ENCODE measurements at places on chromosomes 5 and 9. TPM values are rescaled to one million over a fixed set of nuclear protein-coding genes. Genes with fewer than 3 reads are reported as not detected.
A peak's percentile ranks its signal among the peaks of the same experiment; 100 is the strongest.

DNA sequence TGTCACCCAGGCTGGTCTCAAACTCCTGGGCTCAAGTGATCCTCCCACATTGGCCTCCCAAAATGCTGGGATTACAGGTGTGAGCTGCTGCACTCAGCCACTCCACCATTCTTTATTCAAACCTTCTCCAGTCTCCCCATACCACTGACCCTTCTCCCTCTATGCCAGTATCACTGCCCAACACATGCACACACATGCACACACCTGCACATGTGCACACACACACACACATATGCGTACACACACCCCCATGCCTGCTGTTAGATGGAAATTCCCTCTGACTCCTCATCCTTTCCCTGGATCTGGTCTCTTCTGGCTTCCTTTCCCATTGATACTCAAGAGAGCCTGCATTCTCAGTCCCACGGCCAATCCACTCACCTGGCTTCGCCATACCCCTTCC is 170.0 kb downstream of the CRB2 start:
- DNase-seq = no peak

- no peak for DNase-seq
Observed at GRCh38 chr5:13278148-13278547, 666.3 kb downstream of the DNAH5 start.

DNA sequence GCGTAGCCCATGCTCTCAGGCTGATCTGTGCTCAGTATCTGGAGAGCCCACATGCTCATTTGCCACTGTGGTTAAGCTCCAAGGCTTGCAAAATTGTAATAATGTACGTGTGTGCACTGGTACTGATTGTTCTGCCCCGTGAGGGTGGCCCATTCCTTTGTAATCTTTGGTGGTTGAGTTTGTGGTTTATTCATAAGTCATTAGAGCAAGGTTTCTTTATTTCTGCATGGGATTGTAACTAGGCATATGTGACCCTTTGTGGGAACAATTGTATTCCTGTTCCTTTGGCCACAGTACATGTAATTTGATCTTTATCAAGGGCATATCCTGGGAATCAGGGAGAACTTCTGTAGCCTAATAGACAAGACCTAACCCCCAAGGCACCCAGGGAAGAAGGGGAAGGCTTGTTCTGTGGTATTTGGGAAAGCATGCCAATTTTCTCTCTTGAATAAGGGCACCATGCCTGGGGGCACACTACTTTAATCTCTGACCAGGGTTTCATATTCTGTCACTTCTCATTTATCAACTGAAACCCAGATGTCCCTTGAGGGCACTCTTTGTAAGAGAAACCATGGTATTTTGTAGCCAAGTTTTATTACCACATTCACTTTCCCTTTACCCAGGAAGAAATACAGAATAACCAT is 74.6 kb downstream of the NPR3 start:
- no peak for DNase-seq

GRCh38 chr9:113293285-113293878 is 9.8 kb downstream of the RNF183 start:
- DNase-seq = no peak

GRCh38 chr5:54296386-54296785 is 14.0 kb downstream of the ARL15 start:
- DNase-seq = no peak

DNA sequence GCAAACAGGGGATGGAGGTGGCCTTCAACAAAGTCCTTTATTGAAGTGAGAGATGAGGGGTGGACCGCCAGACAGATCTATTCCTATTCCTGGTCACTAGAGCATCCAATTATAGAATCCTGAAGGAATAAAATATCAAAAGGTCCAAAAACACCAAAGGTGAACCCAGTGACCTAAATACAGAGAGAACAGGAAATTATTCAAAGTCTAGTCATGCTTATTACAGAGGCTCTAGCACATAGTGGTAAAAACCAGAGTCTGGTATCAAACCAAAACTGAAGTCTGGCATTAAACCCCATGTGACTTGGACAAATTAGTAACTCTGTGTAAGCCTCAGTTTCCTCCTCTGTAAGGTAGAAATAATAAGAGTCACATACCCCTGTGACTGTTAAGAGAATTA is 100.5 kb upstream of the SNX2 start:
- DNase-seq = no peak

GRCh38 chr9:120711354-120711753 is 2.9 kb downstream of the MEGF9 start:
- DNase-seq = no peak

DNA sequence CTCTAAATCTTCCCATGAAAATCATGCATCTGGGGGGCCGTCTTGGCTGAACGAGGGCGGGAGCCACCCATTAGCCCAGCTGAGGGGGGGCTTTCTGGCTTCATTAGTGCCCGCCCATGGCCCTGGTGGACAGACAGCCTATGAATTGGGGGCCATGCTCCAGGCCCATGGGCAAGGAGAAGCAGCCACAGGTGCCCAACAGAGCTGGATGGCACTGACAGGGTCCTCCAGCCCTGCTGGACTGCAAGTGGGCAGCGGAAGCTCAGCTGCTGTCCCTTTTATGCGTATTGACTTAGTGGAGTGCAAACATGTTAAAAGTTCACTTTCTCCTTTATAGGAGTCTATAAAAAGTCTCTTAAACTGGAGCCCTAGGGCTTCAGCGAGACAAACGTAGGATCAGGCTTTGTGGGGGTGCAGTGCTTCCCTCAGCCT is 75.3 kb downstream of the MACROH2A1 start:
- no peak for DNase-seq

DNA sequence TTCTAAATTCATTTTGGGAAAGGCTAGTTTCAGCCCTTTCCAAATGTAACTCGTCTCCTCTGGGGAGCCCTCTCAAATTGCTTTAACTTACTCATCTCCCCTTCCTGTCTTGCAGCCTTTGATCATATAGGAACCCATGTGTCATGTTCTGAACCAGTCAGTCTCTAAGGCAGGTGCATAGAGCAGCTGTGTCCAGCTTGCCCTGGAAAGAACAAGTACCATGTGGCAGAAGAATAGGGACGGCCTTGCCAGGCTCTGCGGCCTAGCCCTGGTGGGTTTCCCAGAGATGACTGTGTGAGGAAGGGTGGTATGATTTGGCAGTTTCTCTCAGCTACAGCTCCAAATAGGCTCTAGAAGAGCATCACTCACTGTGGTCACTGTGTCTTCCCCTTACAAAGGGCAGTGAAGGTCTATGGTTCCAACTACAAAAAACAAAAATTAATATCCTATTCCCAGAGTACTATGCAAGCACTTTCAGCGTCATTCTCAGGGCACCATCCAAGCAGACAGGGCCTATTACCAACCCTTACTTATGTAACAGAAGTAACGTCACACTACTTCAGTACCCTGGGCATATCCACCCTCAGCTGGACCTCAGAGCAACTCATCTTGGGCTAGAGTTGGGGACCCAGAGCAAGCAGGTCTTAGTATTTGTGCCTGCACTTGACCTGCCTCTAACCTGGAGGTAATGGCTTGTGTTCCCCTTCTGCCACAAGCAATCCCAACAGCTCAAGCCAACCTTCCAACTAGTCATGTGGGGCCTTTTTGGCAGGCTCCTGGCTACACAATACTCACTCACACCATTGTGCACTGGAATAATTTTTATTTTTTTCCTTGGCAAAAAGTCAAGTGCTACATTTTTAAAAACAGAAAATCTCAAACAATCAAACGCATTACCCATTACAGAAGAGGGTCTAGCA is 37.2 kb upstream of the UBAP2 start:
- DNase-seq = no peak

- no peak for DNase-seq
Observed at GRCh38 chr5:21613971-21614488, 1239.1 kb downstream of the CDH12 start.

DNA sequence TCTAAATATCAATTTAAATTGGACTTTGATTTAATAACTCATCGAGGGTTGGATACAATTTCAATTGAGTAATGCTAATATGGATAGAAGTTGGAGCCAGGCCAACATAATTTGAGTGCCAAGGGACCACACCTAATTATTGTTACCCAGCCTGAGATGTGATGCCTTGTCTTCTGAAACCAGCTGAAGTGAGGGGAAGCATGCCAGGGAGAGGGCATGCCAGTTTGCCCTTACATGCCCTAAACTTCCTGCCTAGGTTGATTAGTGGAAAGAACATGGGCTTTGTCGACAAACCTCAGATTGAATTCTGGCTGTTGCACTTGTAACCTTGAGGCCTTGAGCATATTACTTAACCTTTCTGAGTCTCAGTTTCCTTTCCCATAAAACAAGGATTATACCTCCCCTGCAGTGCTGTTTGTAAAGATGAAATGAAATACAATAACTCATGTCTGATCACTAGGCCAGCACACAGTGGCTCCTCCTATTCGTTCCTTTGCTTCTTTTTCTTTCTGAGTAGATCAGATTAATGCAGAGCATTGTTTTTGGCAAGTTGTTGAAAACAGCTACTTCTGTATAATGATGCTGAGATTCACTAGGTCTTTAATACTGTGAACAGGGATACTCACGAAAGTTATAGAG is 412.8 kb downstream of the TLE4 start:
- no peak for DNase-seq

DNA sequence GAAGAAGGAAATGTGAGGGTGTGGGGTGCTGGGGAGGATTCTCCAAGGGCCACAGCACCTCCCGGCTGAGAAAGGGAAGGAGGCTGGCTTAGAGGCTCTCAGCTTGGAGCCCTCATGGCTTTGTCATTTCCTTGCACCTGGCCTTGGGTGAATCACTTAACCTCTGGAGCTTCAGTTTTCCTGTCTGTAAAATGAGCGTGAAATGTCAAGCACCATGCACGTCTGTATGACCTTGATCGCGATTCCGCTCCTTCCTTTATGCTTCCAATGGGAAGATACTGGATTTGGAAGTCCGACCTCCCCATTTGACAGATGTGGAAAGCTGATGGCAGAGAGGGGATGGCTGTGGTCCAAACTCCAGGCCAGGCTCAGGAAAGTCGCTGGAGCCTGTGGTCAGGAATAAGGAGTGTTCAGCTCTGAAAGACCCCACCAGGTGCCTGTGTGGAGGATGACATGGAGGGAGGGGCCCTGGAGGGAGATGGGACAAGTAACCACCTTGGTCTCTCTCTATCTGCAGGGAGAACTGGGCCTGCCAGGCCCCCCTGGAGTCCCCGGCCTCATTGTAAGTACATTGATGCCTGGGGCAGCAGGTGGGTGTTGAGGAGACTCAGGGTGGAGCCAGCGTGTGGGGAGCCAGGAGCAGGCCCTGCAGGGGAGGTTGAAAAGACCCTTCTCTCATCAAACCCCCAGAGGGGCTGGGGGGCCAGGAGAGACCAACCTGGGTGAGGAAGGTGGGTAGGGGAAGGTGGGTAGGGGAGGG is 66.5 kb downstream of the COL27A1 start:
- DNase-seq = no peak

GRCh38 chr9:99433095-99433494 is 211.0 kb downstream of the SEC61B start:
- no peak for DNase-seq

GRCh38 chr9:134930398-134930797 is 12.7 kb upstream of the FCN1 start:
- DNase-seq = peak; percentile 58

- DNase-seq = no peak
Observed at GRCh38 chr9:37617832-37618231, 25.4 kb upstream of the TOMM5 start.

DNA sequence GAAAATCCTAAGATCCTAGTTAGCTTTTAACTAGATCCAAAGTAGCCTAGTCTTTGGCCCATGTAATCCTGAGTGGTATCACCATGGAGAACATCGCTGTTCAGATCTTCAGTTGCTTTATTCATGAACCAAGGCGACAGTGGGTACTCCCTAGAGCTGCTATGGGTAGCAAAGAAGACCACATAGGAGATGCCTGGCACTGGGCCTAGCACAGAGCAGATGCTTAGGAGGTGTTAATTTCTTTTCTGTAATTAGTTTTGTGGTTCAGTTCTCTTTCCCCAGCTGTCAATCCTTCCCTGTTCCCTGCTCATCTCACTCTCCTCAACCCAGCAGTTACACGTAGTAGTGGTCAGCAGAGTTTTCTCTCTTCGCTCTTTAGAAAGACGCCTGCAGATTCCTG is 9.3 kb downstream of the CAST start:
- no peak for DNase-seq

DNA sequence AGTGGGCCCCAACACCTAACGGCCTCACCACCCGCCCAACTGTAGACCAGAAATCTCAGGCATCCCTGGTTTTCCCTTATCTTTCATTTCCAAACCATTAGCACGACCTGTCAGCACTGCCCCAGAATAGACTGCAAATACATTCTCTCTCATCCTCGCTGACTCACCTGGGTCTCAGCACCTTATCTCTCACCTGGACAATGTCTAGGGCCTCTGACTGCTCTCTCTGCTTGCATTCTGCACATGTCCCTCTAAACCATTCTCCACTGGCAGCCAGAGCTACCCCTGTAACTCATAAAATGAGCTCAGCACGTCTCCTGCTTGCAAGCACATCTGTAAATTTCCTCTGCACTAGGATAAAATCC is 12.7 kb downstream of the CKMT2 start:
- DNase-seq = no peak

GRCh38 chr9:111074395-111074794 is 36.1 kb upstream of the LPAR1 start:
- DNase-seq = no peak

DNA sequence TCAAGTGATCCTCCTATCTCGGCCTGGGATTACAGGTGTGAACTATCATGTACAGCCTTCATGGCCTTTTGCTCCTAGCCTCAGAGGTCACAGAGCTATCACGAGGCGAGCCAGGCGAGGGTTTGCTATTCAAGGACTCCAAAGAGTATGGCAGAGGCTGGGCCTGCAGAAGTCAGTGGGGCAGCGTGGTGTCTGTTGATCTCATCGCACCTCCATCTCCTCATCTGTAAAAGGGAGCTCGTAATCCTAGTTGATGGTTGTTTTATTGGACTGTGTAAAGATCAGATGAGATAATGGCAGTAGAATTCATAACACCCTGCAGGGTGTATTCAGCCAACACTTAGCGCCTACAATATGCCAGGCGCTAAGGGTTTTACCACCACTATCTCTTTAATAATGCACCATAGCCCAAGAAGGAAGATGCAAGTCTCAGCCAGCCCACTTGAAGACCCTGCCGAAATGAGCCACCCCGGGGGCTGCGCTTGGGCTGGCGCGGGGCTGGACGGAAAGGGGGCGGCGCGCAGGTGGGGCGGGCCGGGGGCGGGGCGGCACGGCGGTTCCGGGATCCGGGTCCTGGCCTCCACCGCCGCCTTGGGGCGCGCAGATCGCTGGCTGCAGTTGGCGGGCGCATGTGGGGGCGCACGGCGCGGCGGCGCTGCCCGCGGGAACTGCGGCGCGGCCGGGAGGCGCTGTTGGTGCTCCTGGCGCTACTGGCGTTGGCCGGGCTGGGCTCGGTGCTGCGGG is at the start of gene GALNT12:
TSS of gene GALNT12 (plus strand) at position 601 of the 744 bp plus-strand sequence. CDS start at position 630, 29 bp downstream.
- no peak for DNase-seq

GRCh38 chr9:77005216-77005615 is 14.2 kb upstream of the FOXB2 start:
- DNase-seq = no peak

FAM13B gene
- polyA plus RNA-seq = 26.0 TPM

IFNA2 gene
- not detected for polyA plus RNA-seq

RLN1 gene
- not detected for polyA plus RNA-seq

LCN15 gene
- polyA plus RNA-seq = 0.88 TPM

ECSCR gene
- polyA plus RNA-seq = 11.6 TPM

Data from aorta (tissue), 5 donors.